ENCODE measurements at places on chromosomes 16 and 17.

DNA sequence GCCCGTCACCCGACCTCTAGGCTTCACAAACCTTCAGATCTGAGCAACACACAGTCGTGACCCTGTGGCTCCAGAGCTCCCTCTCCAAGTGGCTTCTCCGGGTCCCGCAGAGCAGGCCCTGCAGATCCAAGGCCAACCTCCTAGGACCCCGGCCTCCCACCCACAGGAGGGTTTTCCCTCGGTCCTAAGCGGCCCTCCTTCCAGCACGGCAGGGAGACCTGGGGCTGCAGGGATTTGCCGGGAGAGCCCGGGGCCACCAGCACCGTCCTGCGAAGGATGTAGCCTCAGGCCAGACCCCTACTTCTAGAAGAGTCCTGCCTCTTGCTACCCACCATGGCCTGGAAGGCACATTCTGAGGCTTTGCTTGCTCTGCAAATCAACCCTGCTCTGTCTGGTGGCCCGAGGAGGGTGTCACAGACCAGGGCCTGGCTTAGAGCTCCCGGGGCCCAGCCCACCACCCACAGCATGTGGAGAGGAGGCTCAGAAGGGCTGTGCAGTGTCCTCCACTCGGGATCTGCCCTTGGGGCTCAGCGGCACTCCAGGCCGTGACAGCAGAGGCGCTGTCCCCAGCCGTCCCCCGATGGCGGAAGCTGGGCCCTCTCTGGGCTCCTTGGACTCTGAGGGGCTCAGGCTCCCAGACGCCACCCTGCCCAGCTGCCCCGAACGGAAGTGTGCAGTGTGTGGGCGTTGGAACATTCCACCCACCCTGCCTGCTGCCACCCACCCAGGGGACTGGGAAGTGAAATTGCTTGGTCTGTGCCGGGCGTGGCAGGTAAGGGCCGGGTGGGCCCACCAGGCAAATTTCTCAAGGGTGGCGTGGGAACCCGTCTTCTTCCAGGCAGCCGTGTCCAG lies 28.8 kb upstream of the ACSF3 start:
- H3K27ac ChIP-seq: no peak overlapping the region
- H3K36me3 ChIP-seq: no peaks in the 10 kb centered on the region
- H3K4me3 ChIP-seq: no peak overlapping the region
- H3K27me3 ChIP-seq: peaks cover 10% of the 10 kb centered on the region

DNA sequence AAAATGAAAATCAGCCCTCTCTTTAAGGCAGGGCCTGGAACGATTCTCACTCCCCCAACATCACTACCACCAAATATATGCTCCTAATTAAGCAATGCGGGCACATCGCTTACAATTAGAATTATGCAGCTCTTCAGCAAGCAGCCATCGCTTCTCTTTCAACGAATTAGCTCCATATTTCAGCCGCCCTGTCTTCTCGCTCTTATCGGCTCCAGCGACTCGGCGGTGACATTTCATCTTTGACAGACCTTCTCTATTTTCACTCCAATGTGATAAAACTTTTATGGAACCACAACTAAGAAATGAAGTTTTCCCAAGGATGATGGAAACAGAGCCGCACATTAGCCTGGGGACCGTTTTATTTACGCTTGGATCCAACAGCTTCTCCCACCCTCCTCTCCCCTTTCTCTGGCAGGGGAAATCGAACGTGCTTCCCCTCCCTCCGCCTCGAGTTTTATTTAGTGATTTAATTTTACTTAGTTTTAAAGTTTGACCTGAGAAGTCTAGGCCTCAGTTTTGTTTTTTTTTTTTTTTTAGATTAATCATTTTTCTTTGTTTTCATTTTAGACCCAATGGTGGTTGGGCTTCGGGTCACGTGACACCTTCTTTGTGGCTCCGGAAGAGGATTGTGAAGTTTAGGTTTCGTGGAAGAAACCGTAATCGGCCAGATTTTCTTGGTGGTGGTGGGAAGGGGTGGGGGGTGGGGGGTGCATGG lies 3.1 kb upstream of the HOXB2 start:
- peak overlapping the region; percentile 90 for H3K4me3 ChIP-seq
- H3K27ac ChIP-seq: peak overlapping the region; percentile 97
- no peaks in the 10 kb centered on the region for H3K27me3 ChIP-seq
- H3K36me3 ChIP-seq: peaks cover 20% of the 10 kb centered on the region

DNA sequence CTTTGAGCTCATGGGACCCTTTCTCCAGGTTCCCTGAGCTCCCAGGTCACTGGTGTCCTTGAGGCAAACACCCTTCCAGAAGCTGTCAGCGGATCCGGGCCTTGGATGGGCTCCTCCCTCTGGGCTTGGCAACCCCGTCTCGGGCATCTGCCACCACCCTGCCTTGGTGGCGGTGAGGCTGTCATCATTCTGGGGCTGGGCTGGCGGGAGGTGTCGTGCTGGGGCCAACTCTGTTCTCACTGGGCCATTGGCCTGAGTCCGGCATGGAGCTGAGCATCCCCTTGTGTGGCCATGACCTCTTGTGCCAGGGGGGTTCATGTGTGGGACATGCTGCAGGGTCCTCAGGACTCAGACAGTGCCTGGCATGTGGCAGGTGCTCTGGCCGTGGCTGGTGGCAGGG lies 197.6 kb downstream of the LAT start:
- no peaks in the 10 kb centered on the region for H3K27me3 ChIP-seq
- H3K27ac ChIP-seq: no peak overlapping the region
- DNase-seq: no peak
- H3K4me1 ChIP-seq: peaks cover 10% of the 10 kb centered on the region

DNA sequence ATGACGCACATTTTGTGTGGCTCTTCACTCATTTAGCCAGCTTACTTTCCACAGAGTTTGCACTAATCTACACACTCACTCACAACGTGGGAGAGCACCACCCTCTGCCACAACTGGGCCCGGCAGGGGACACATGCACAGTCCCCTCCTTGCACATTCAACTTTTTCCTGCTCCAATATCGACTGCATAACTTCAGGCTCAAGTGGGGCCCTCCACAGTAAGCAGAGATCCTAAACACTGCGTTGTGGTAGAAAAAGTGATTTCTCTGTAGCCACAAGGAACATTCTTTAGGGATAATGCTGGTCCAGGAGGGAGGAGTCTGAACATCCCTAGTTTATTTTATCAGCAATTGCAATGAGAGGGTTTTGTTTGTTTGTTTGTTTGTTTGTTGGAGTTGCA lies 40.0 kb downstream of the MRPS23 start:
- no peak overlapping the region for H3K27ac ChIP-seq
- H3K4me1 ChIP-seq: no peaks in the 10 kb centered on the region
- H3K4me3 ChIP-seq: no peak overlapping the region
- peaks cover 12% of the 10 kb centered on the region for H3K27me3 ChIP-seq

DNA sequence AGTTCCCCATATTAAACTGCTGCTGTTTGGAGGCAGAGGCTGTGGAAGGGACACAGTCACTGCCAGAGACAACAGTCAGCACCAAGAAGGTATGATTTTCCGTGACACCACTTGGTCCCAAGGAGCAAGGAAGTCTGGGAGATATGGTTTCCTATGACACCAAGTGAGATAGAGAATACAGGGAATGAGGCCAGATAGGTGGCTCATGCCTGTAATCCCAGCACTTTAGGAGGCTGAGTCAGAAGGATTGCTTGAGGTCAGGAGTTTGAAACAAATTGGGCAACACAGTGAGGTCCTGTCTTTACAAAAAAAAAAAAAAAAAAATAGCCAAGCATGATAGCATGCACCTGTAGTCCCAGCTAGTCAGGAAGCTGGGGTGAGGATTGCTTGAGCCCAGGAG lies 90.8 kb downstream of the ABCC12 start:
- H3K4me1 ChIP-seq: no peaks in the 10 kb centered on the region
- H3K36me3 ChIP-seq: no peaks in the 10 kb centered on the region
- DNase-seq: no peak
- H3K27ac ChIP-seq: no peak overlapping the region
- no peaks in the 10 kb centered on the region for H3K27me3 ChIP-seq

GRCh38 chr16:54962045-54962444 lies 31.4 kb downstream of the IRX5 start:
- H3K27ac ChIP-seq: no peak overlapping the region
- no peaks in the 10 kb centered on the region for H3K36me3 ChIP-seq
- no peaks in the 10 kb centered on the region for H3K4me1 ChIP-seq
- H3K27me3 ChIP-seq: no peaks in the 10 kb centered on the region
- DNase-seq: no peak

- no peaks in the 10 kb centered on the region for H3K36me3 ChIP-seq
- no peaks in the 10 kb centered on the region for H3K27me3 ChIP-seq
- H3K4me1 ChIP-seq: no peaks in the 10 kb centered on the region
- H3K27ac ChIP-seq: no peak overlapping the region
- H3K4me3 ChIP-seq: no peak overlapping the region
Observed at GRCh38 chr16:87056083-87056482, 261.1 kb downstream of the C16orf95 start.

DNA sequence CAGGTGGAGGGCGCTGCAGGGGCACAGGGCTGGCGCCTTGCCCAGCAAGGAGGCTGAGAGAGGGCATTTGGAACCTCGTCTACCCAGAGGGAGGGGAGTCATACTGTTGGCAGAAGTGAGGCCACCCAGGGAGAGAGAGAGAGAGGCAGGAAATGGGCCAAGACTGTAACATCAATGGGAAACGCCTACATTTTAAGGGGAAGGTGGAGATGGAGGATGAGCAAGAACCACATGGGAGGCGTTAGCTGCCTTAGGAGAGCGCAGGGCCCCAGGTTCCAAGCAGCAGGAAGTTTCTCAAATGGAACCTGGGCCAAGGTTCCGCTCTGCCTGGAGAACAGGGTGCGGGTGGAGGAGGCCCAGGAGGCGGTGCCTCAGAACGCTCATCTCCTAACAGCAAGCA lies 2.7 kb upstream of the WFDC1 start:
- H3K27ac ChIP-seq: no peak overlapping the region
- H3K4me3 ChIP-seq: no peak overlapping the region
- no peaks in the 10 kb centered on the region for H3K36me3 ChIP-seq
- peaks cover 10% of the 10 kb centered on the region for H3K27me3 ChIP-seq
- DNase-seq: no peak

- DNase-seq: no peak
- no peaks in the 10 kb centered on the region for H3K4me1 ChIP-seq
- H3K4me3 ChIP-seq: no peak overlapping the region
- H3K36me3 ChIP-seq: no peaks in the 10 kb centered on the region
- H3K27me3 ChIP-seq: no peaks in the 10 kb centered on the region
Observed at GRCh38 chr16:80403894-80404293, 136.9 kb upstream of the DYNLRB2 start.

- peak overlapping the region; percentile 83 for H3K4me3 ChIP-seq
- H3K36me3 ChIP-seq: peaks cover 5% of the 10 kb centered on the region
- peaks cover 24% of the 10 kb centered on the region for H3K4me1 ChIP-seq
- peak overlapping the region; percentile 71 for H3K27ac ChIP-seq
Observed at GRCh38 chr16:30893417-30893743, 497 bp downstream of the BCL7C start.

DNA sequence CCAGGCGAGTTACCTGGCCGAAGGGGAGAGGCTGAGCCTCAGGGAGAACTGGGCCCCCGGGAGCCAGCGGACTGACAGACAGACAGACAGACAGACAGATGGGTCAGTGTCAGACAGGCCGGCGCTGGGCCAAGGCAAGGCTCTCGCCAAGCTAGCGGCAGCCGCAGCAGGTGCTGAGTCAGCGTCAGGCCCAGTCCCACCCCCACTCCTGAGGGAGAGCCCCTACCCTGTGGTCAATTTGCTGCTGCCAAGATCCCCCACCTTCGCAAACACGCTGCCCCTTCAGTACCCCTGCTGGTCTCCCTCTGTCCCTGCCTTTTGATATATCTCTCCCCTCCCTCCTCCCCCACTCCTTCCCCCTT lies 1.5 kb downstream of the FGF11 start:
- peaks cover 27% of the 10 kb centered on the region for H3K27me3 ChIP-seq
- no peaks in the 10 kb centered on the region for H3K36me3 ChIP-seq
- no peak overlapping the region for H3K4me3 ChIP-seq
- peaks cover 18% of the 10 kb centered on the region for H3K4me1 ChIP-seq
- no peak for DNase-seq

DNA sequence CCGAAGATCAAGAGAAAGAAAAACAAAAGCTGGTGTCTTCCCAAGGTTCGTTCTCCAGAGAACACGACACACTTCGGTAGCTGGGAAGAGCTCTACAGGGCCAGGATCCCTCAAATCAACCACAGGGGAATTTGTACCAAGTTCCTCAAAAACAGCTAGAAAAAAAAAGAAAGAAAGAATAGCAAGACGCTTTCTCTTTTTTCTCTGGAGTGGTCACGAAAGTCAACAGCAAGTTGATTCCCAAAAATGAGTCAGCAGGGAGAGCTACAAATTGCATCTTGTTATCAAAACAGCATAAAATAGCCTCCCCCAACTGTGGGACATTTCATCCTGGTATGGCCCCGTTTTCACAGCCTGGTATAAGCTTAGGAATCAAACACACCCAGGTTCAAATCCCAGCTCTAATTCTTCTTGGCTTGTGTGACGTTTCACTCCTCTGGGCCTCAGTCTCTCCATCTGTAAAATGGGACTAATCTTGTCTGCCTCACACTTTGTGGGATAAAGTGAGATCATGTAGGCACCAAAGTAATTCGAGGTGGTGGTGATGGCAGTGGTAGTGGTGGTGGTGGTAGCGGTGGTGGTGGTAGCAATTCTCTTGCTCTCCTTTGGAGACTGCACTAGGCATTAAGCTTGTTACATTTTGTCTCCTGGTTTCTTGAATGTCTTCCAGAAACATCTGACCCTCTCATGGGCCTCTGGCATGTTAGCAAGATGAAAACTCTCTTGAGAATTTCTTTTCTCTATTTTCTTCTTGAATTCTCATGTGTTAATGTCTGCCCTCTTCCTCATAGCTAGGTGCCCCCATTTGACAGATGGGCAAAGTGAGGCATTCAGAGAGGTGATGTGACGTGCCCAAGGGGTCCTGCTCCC lies 988 bp upstream of the IL21R start:
- peaks cover 2% of the 10 kb centered on the region for H3K27me3 ChIP-seq
- no peak overlapping the region for H3K4me3 ChIP-seq
- peak; percentile 45 for DNase-seq
- H3K36me3 ChIP-seq: no peaks in the 10 kb centered on the region

- peak overlapping the region; percentile 76 for H3K4me3 ChIP-seq
- no peak for DNase-seq
- H3K27me3 ChIP-seq: no peaks in the 10 kb centered on the region
- H3K27ac ChIP-seq: peak overlapping the region; percentile 84
- no peaks in the 10 kb centered on the region for H3K36me3 ChIP-seq
Observed at GRCh38 chr17:44948315-44948795, 782 bp upstream of the KIF18B start.

GRCh38 chr16:78704416-78704815 lies 605.0 kb downstream of the WWOX start:
- no peaks in the 10 kb centered on the region for H3K27me3 ChIP-seq
- H3K4me1 ChIP-seq: no peaks in the 10 kb centered on the region
- H3K4me3 ChIP-seq: no peak overlapping the region
- no peaks in the 10 kb centered on the region for H3K36me3 ChIP-seq

DNA sequence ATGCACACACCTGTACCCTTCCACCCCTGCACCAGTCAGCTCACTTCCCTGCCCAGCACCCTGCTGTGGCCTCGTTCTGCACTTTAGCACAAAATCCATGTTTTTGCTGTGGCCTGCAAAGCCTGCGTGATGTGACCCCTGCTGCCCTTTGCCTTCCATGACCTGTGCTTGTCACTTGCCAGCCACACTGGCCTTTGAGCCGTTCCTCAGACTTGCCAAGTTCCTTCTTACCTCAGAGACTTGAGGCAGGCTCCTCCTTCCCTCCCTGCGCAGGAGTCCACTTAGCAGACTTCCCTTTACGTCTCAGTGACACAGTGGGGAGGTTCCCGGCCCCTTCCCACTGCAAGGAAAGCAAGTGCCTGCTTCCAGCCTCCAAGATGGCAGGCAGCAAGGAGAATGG lies 134.7 kb downstream of the SNX29 start:
- no peaks in the 10 kb centered on the region for H3K36me3 ChIP-seq
- no peak overlapping the region for H3K27ac ChIP-seq
- DNase-seq: no peak
- no peak overlapping the region for H3K4me3 ChIP-seq
- no peaks in the 10 kb centered on the region for H3K4me1 ChIP-seq

- H3K27me3 ChIP-seq: no peaks in the 10 kb centered on the region
- DNase-seq: peak; percentile 75
- no peak overlapping the region for H3K4me3 ChIP-seq
Observed at GRCh38 chr17:76492989-76493501, 8.2 kb downstream of the RHBDF2 start.

Data from fibroblast of lung (primary cell).